Posterior cingulate gyrus (tissue), 11 donors: ENCODE measurements at places on chromosomes 2 and 18.

- no peak for DNase-seq
These were observed 87.4 kb downstream of the ROCK2 start for GRCh38 chr2:11257078-11257477.

DNA sequence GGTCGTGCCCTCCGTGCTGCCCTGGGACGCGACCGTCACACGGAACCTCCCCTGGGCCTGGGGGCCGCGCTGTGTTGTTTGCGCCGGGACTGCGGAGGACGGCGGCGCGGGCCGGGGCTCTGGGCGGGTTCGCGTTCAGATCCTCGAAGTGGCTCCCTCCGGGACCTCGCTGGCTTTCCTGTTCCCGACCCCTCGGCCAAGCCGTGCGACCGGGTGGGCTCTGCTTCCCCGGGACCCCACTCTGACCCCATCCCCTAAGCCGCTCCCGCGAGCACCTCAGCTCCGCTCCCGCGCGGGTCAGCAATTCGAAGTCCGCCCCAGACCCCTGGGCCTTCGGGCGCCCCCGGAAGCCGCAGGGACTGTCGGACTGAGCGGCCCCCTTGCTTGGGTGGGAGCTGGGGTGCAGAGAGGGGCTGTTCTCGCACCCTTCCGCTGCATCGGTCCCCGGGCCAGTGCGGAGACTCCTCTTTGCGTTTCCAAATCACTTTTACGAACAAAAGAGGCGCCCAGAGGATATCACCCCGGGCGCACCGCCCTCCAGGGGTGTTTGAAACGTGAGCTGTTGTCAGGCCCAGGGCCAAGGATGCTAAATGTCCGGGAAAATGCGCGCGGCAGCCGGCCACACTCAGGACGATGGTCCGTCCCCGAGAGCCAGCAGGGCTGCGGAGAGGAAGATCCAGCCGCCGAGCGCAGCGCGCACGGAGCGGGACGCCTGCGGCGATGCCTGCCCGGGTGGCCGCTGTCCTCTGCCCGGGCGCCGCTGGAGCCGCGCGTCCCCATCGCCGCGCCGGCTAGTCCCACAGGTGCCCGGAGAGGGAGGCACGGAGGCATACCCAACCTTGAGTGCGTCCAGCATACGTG is 73.5 kb downstream of the ZCCHC2 start:
- peak; percentile 79 for DNase-seq

GRCh38 chr2:33136566-33136965 is 189.8 kb downstream of the LTBP1 start:
- no peak for DNase-seq

DNA sequence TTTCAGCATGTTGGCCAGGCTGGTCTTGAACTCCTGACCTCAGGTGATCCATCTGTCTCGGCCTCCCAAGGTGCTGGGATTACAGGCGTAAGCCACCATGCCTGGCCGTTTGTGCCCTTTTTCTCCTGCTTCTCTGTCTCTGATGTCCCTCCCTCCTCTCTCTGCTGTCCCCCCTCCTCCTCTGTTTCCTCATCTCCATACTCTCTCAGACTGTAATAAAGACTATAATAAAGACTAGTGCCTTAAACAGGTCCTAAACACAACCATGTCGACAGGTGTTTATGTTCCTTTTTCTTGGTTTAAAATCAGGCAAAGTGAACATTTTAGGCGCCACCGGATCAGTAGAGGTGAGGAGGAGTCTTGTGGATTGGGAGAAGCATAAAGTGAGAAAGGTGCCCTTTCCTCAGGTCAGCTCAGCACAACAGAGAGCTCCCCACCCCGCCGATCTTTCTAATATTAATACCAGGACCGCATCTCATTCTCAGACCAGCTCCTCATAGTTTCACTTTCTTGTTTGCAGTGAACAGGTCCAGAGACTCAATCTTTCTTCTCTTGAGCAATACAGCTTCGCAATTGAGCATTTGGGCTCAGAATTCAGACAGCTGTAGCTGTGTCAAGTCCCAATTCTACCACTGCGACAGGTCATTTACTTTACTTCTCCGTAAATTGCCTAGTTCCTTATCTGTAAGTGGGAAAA is 23.7 kb downstream of the TIMM21 start:
- no peak for DNase-seq

DNA sequence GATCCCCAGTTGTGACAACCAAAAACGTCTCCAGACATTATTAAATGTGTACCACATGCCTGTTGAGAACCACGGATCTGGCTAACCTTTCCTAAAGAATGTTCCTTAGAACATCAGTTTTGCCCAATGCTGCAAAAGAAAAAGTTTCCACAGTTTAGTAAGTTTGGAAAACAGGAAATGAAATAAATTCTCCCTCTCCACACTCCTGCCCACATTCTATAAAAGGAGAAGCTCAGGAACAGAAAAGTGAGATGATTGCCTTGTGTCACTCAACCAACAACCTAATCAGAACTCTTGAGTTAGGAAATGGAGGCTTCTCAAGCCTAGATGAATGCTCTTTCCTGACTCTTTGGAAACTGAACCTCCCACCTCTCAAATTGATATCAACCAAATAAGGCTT is 56.1 kb upstream of the NFE2L2 start:
- DNase-seq = no peak

- no peak for DNase-seq
These were observed 81.4 kb downstream of the ACAA2 start for GRCh38 chr18:49731860-49732311.

DNA sequence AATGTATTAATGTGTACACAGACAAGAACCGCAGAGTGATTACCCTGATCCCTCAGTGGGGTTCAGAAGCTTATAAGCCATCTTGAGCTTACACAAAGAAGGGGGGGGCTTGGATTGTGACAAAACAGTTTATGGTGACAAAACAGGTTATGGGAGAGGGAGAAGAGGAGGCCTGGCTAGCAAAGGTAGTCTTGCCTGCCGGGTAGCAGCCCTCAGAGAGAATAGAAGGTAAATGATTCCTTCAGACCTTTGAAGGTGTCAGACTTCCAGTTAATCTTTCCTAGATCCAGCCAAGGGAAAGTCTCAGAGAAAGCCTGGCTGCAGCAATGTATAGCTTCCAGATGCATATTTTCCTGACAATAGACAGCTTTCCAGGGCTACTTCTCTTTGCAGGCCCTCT is 44.6 kb upstream of the RAPH1 start:
- DNase-seq = no peak

GRCh38 chr18:59202258-59202820 is 17.6 kb upstream of the GRP start:
- DNase-seq = no peak

DNA sequence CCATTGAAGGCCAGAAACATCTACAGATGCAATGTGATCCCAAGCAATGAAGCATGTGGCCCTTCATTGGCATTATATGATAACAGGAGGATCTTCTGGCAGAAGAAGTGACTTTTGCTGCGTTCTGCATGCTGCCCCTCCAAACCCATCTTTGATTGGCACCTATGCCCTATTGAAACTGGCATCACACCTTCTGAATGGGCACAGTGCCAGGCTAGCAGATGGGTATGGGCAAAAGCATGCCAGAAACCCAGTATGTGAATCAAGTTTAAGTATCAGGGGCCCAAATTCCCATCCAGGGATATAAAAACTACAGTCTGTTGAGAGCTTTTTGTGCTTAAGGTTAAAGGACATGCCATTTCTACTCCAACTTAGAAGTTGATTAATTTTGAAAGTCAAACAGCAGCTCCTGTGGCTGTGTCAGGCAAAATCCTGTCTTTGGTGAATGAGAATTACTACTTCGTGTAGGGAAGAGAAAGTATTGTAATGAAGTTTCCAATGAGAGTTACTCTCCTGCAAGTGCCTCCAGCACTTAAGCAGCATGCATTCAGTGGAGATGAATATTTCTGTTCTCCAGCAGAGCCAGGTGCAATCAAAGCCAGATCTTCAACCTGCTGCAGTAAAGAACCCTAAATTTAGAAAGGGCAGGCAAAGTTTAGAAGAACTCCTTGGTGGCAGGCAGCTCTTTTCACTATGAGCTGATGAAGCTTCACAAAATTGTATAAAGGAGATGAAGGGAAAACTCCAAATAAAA is 8.6 kb downstream of the VRK2 start:
- DNase-seq = no peak

DNA sequence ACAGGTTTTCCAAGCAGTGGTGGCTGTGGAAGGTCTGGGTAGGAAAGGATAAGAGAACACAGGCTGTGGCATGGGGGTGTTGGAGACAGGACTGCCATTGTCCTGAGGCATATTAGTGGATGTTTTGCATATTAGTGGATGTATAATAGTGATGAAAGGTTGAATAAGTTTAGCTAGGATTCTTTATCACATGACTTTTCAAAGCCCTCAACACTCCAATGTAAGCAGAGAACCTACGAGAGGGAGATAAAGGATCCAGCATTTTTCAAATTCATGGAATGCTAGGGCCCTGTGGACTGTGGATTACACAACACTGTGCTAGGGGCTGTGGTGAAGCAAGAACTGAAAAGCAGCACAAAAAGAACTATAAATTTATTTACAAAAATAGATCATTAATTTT is 63.2 kb downstream of the POLE4 start:
- no peak for DNase-seq

GRCh38 chr2:236172255-236173035 is 4.3 kb upstream of the GBX2 start:
- no peak for DNase-seq
